ENCODE measurements at places on chromosomes 16 and 17. TPM values are rescaled to one million over a fixed set of nuclear protein-coding genes. Genes with fewer than 3 reads are reported as not detected.

The CDH5 gene
- total RNA-seq: under 0.01 TPM

The KRT26 gene
- total RNA-seq: not detected

The KCNAB3 gene
- 0.21 TPM for total RNA-seq

The ITGAD gene
- total RNA-seq: not detected

The CCL7 gene
- total RNA-seq: not detected

The MLYCD gene
- 1.7 TPM for total RNA-seq

The MRPL45 gene
- 26.8 TPM for total RNA-seq

The TMEM94 gene
- total RNA-seq: 12.0 TPM

The HS3ST2 gene
- total RNA-seq: 0.71 TPM

The NHLRC4 gene
- 0.14 TPM for total RNA-seq

The KRTAP2-3 gene
- total RNA-seq: 0.93 TPM

The ANKRD40CL gene
- total RNA-seq: not detected

The PLCG2 gene
- total RNA-seq: 10.6 TPM

The USP43 gene
- 11.6 TPM for total RNA-seq

The GDPD1 gene
- total RNA-seq: 2.4 TPM

The TSNAXIP1 gene
- not detected for total RNA-seq

The CENPX gene
- total RNA-seq: 17.8 TPM

The HEATR9 gene
- total RNA-seq: not detected

The NBR1 gene
- total RNA-seq: 104 TPM

The NUPR1 gene
- 76.2 TPM for total RNA-seq

The BRIP1 gene
- total RNA-seq: 3.1 TPM

The SLC5A10 gene
- 0.07 TPM for total RNA-seq

The DLX4 gene
- not detected for total RNA-seq

The AGRP gene
- not detected for total RNA-seq

The VAT1 gene
- 82.0 TPM for total RNA-seq

The MT1G gene
- total RNA-seq: 0.68 TPM

The SBK1 gene
- 0.28 TPM for total RNA-seq

The ENPP7 gene
- not detected for total RNA-seq

The KRT35 gene
- not detected for total RNA-seq

The C1QL1 gene
- under 0.01 TPM for total RNA-seq

The GPRC5C gene
- 7.2 TPM for total RNA-seq

The SHISA9 gene
- under 0.01 TPM for total RNA-seq

The PRR35 gene
- under 0.01 TPM for total RNA-seq

The KRTAP9-8 gene
- total RNA-seq: not detected

The C17orf50 gene
- total RNA-seq: not detected

The SULT1A1 gene
- 2.4 TPM for total RNA-seq

The SALL1 gene
- total RNA-seq: under 0.01 TPM

The DNAJC7 gene
- 51.3 TPM for total RNA-seq

The SCGB1C2 gene
- total RNA-seq: not detected

Data from nasal cavity respiratory epithelium epithelial cell of viscerocranial mucosa (primary cell).